Left renal pelvis (tissue), 4 donors: ENCODE measurements at places on chromosomes 5 and 9.

- no peak for DNase-seq
Observed at GRCh38 chr9:137756045-137756744, 121.4 kb upstream of the CACNA1B start.

GRCh38 chr9:137046088-137046787 lies at the start of gene NPDC1:
NPDC1 (minus strand) TSS chr9:137046177; CDS start chr9:137045989, 188 bp downstream.
- DNase-seq = no peak

DNA sequence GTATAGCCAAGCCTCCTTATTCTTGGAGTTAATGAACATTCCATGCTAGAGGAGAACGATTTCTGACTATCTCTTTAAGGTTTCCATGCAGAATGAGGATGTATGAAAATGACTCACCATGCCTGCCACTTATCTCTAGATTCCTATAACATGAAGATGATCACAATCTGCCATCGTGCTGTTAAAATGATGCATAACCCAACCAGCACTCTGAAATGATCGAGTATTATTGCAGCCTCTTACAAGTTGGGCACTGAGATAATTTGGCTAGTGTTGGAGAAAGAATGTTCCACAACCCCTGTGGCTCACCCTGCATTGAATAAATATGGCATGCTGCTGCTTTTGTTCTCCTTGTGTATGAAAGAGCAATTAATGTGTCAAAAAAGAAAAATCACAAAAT lies 1143.6 kb upstream of the WWC1 start:
- DNase-seq = no peak

DNA sequence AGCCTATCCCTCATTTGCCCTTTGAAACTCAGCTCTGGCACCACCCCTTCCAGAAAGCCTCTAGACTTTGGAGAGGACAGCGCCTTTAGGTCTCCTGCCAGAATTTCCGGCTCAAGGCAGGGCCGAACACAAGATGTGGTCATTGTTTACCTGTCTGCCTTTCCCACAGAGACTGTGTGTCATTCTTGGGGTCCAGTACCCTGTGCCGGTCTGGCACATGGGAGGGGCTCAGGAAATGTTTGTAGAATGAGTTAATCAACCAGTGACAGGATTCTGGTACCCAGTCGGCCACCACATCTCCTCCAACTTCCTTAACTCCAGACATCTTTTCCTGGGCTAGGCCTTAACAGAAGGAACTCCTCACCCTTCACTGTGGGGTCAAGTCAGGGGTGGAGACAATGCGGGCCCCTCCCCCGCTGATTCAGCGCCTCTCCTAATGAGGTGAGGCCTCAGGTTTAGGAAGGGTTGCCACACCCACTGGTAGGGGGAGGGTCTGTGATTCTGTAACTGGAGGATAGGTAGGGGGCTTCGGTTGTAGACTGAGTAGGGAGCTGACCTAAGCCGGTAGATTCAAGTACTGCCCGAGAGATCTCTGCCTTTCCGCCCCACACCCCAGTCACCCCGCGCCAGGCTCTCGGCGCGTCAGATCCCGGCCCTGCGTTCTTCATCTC lies 29.3 kb downstream of the PCDH1 start:
- no peak for DNase-seq

DNA sequence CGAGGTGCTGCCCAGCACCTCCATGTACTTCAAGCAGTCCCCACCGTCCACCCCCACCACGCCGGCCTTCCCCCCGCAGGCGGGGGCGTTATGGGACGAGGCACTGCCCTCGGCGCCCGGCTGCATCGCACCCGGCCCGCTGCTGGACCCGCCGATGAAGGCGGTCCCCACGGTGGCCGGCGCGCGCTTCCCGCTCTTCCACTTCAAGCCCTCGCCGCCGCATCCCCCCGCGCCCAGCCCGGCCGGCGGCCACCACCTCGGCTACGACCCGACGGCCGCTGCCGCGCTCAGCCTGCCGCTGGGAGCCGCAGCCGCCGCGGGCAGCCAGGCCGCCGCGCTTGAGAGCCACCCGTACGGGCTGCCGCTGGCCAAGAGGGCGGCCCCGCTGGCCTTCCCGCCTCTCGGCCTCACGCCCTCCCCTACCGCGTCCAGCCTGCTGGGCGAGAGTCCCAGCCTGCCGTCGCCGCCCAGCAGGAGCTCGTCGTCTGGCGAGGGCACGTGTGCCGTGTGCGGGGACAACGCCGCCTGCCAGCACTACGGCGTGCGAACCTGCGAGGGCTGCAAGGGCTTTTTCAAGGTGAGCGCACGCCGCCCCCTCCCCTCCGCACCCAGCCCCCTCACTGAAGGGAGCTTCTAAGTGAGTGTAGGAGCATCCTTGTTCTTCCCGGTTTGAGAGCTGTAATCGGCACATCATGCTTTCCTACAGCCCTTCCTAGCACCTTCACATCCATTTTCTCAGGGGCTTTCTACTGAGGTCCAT lies 6.9 kb downstream of the NR4A3 start:
- DNase-seq = no peak

DNA sequence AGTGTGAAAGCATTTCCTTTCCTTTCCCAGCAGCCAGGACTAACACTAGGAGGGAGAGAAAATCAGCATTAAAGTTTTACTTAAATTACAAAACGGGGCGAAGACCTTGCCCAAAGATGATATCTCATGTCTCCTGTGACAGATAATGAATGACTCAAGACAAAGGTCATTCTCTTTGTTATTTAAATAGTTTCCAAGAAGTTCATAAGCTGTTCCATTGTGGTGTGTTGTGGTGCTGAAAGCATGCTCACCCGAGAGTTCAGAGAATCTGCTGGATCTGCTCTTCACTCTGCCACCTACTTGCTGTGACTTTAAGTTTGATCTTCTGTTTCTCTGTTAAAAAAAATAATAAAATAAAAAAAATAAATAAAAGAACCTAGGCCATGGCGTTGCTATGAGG lies 265.9 kb upstream of the NR4A3 start:
- DNase-seq = no peak

DNA sequence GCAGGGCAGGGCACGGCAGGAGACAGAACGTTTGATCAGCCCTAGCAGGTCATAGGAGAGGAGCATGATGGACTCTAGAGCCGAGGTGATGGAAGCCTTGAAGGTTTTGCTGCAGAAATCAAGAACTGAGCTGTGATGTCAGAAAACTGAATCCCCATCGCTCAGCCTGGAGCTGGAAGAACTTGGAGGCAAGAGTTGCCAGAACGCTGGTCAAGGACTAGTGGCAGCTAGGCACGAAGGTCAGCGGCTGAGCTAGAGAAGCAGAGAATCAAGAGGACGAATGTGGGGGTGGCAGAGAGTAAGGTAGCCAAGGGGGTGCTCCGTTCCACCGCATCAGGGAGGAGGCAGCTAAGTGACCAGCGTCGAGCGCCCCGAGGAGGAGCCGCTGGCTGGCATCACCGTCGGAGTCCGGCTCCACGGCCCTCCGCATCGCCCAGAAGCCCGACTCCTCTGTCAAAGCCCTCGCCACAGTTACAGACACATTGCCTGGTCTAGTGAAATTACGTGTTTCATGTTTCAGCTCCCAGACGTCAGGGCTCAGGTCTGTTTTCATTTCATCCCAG lies 1.2 kb upstream of the GALNT10 start:
- no peak for DNase-seq

- DNase-seq = peak; percentile 8
Observed at GRCh38 chr9:132622159-132622558, 39.8 kb downstream of the BARHL1 start.

DNA sequence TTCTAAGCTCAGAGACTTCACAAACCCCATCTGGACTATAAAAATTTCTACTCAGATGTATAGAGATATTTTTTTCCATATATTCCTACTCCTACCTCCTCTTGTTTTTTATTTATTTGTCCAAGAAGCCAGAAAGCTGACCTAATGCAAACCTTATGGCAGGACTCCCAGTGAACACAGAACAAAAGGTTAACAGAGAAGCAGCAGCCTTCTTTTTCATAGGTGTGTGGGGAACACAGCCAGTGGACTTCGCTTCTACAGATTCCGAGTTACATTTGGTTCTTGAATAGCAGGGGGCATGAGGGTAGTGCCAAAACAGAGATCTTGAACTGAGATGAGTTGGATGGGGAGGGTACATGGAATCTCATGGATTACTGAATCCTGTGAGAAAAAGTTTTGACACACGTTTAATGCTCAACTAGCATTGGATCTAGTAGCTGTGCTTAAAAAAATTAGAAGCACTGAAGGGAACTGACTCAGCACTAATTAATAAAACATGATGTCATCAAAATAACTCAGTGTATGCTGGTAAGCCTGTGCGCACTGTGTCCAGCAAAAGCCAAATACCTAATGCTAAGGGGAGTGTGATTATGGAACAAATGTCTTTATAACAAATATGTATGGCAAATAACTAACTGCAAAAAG lies 240.1 kb downstream of the GABRB2 start:
- no peak for DNase-seq

DNA sequence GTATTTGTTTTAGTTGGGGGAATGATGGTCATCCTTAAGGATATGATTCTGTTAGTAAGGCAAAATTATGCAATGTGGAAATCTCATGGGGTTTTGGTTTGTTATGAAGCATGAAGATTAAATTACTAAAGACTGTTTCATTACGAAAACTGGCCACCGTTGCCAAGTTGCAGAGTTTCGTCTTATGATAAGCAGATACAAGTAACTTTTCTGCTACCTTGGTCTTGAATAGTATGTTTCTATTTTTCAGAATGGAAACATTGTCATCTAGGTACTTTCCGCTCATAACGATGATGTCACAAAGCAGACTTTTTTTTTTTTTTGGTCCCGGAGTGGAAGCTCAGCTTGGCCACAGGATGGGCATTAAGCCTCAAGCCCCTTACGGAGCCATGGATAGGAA lies 4.2 kb downstream of the CCNI2 start:
- no peak for DNase-seq

DNA sequence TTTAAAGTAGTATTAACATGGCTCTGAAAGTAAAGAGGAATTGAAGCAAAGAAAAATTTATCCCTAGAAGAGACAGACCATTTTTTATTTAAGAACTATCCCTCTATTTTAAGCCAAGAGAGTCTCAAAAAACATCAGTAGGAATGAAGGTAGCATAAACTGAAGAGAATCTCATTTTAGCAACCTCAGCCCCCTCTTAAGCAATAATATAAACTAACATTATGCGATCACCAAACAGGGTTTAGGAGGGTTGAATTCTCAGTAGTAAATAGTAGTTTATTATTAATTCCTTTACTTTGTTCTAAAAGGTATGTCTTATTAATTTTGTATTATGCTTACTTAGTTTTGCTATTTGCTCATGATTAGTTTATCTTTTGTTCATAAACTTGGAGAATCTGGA lies 287.4 kb downstream of the CDK5RAP2 start:
- no peak for DNase-seq

GRCh38 chr5:59445741-59446140 lies 447.8 kb downstream of the PDE4D start:
- DNase-seq = no peak

GRCh38 chr5:37696190-37697021 lies 143.4 kb downstream of the GDNF start:
- no peak for DNase-seq

GRCh38 chr5:55714339-55714738 lies 2.2 kb upstream of the SLC38A9 start:
- DNase-seq = no peak

GRCh38 chr5:21613971-21614488 lies 1239.1 kb downstream of the CDH12 start:
- DNase-seq = no peak

- DNase-seq = no peak
Observed at GRCh38 chr5:72633041-72633445, 125.8 kb upstream of the ZNF366 start.

- DNase-seq = no peak
Observed at GRCh38 chr9:93684806-93685543, 108.6 kb downstream of the PHF2 start.

- no peak for DNase-seq
Observed at GRCh38 chr5:16453609-16454008, 12.0 kb downstream of the ZNF622 start.

- no peak for DNase-seq
Observed at GRCh38 chr5:40799258-40799657, 1.1 kb upstream of the PRKAA1 start.

- DNase-seq = no peak
Observed at GRCh38 chr5:66848749-66849641, 252.8 kb downstream of the MAST4 start.

GRCh38 chr9:37995961-37996818 lies 72.8 kb downstream of the SHB start:
- DNase-seq = no peak

DNA sequence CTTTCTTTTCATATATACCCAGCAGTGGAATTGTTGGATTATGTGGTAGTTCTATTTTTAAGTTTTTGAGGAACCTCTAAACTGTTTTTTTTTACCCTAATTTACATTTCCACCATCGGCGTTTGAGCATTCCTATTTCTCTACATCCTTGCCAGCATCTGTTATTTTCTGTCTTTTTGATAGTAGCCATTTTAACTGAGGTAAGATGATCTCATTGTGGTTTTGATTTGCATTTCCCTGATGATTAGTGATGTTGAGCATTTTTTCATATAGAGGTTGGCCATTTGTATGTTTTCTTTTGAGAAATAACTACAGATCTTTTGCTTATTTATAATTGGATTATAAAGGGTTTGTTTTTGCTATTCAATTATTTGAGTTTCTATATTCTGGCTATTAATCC lies 71.7 kb upstream of the TNC start:
- no peak for DNase-seq

- DNase-seq = no peak
Observed at GRCh38 chr9:128065907-128066712, 1.0 kb downstream of the NAIF1 start.

DNA sequence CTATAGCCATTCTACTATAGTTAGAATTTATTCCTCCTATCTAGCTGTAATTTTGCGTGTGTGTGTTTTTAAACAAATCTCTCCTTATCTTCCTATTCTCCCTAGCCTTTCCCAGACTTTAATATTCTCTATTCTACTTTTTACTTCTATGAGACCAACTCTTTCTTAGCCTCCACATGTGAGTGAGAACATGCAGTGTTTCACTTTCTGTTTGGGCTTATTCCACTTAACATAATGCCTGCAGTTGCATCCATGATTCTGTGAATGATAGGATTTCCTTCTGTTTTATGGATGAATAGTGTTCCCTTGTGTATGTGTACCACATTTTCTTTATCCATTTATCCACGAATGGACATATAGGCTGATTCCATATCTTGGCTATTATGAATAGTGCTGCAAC lies 192.3 kb upstream of the TLX3 start:
- no peak for DNase-seq
